HuH-7.5 (cell line): ENCODE measurements at places on chromosomes 4 and X.

DNA sequence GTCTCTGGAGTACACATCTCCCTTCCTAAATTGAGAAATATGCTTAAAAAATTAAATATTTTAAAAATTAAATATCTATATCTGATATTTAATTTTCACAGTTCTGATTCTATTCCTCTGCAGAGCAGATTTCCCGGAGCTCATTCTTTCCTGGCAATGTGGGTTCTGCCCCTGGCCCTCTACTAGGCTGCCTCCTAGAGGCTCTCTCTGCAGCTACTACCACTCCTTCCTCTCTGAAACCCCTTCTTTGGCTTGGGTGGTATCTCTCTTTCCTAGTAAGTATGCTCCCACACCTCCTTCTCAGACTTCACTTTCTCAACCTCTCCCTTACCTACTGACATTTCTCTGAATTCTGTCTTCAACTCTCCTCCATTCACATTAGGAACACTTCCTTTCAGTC, 45.3 kb downstream of the RPGR start:
- no peak for DNase-seq

DNA sequence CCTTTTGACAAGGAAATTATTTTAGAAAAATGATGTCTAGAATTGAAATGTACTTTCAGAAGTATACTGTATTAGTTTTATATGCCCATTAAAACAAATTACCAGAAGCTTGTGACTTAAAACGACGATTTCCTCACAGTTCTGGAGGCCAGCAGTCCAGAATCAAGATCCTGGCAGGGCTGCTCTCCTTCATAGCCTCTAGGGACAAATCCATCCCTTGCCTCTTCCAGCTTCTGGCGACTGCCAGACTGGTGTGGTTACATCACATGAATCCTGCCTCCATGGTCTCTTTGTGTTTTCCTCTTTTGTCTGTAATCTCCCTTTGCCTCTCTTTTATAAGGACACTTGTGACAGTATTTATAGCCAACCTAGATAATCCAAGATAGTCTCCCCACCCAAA, 97.1 kb downstream of the IQCM start:
- no peak for DNase-seq

DNA sequence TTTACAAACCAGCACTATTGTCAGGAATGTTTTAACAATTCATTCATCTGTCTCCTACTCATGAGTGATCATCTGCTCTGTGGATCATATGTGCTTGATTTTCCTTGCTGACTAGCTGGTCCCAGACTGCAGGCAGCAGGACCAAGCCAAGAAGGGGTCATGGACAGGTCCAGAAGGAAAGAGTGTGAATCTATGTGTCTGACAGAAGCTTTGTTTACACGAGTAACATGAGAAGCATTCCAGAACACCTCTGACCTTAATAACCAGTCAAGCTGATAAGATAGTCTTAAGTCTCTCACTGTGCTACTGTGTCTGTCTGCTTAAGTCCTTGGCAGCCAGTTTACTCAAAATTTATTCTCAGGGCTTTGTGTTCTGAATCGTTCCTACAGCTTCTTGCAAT, 39.0 kb downstream of the GUCY1A1 start:
- DNase-seq: no peak

GRCh38 chrX:101823236-101823635, 108.6 kb downstream of the ZMAT1 start:
- no peak for DNase-seq

DNA sequence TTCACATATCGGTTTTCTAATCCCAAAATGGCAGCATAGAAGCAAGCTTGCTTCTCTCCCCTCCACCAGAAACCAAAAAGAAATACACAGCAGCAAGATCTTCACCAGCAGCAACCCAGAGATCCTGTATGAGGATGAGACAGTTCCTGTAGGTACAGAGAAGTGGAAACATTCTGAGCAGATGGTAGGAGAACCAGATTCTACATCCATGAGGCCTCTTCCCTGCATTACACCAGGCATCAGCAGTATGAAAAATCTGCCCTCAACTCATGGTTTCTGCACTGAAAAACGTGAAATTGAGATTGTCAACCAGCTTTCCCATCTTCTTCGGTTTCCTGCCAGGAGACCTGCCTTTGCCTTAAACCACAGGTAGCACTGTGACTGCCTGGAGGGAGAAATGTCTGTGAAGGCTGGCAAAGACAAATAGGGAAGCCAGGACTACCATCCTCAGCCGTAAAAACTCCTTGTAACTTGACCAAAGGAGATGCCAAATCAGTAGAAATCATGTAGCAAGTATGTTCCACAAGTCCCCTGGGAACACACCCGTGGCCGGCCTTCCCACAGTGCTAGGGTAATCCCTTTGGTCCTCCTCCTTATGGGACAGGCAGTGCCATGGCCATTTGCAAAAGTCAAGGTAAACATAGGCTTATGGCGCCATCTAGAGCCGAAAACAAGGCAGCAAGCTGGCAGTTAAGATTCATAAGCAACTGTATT, 24.0 kb upstream of the MTHFD2L start:
- no peak for DNase-seq

GRCh38 chrX:63761639-63762038, 23.4 kb downstream of the ARHGEF9 start:
- no peak for DNase-seq
